Cardiac muscle cell (in vitro differentiated cells and primary cell): ENCODE measurements at places on chromosomes 3 and 15.

- no peak for DNase-seq
Measured at GRCh38 chr3:161316006-161316689, 55.2 kb downstream of the SPTSSB start.

- DNase-seq = no peak
Measured at GRCh38 chr15:66491846-66492245, 5.7 kb downstream of the SNAPC5 start.

DNA sequence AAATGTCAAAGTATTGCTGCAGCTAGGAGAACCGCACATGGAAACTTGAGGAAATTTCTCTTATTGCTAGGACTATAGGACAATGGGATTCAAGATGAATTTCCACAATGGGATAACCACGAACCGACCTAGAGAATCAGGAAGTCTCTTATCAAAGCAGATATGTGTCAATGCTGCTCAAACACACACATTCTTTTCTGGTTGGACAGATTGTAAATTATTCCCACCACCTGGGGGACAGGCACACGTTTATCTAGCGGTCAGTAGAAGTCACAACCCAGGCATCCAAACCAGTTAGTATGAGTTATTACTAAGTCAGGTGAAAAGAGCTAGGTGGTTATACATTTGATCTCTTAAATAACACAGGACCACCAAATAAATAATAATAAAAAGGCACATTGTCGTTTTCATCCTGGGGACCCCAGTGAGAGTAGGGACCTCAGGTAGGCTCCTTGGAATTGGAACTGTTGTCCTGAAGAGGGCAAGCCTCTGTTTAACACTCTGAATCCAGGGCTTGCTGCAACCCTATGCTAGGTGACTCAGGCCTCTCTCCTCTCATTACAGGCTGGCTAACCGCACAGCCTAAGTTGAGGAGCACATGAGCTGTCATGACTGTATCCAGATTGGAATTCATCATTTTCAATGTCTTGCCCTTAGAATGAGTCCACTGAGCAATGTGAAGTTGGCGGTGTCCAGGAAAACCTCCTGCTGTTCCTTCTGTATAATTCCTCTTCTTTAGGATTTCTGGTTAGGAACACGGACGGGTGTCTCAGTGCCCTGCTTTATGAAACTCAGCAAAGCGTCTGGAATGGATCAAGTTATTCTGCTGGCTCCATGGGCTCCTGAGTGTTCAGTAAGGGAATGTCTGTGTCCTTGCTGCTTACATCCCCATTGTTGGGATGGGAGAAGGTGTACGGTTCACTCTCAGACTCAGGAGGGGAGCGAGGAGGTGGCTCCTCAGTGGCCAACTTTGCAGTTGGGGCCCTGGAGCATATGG is 59.0 kb downstream of the CLEC3B start:
- DNase-seq = peak; percentile 80

DNA sequence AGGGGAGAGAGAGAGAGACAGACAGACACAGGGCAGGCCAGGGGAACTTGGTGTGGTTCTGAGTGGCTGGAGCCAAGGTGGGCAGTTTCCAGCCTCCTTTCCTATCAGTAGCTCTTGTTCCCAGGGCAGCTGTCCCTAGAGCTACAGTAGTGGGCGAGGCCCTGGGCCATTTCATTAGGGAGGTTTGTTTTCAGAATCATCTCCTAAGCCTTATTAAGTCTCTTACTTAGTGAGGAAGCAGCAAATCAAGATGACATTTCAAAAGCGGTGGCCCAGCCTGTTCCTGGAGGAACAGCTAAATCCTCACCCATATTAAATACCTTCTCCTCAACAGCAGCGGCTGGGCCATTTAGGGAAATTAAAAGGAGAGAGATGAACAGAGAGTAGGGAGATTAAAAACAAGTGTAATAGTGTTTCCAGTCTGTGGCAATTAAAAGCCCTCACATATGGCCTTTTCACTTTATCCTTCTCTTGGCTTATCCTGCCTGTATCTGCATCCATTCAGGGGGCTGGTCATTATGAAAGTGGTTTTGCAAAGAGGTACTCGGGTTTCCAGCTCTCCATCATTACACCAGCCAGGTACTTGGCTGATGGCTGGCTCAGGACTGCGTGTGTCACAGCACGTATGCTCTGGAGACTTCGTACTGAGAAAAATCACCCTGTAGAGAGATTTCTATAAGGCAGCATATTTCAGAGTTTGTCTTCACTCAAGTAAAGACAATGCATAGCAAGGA is 91.9 kb upstream of the PRR23C start:
- no peak for DNase-seq

DNA sequence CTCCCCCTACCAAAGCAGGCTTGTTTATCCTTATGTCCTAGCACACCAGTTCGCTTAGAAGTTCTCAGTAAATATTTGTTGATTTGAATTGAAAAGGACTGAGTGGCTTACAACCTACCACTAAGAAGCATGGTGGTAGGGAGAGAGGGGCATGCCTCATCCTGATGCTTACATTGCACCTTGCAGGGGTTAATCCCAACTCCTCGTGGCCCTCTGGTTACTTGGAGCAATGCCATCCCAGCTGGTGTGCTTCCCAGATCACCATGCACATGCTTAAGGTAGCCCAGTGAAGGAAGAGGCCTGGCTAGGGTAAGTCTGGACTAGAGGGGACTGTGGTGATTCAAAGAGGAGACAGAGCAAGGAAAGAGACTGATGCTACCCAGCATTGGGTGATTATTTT is 253.3 kb downstream of the CLSTN2 start:
- DNase-seq = no peak

GRCh38 chr3:134795746-134796280 is 753 bp downstream of the EPHB1 start:
- DNase-seq = peak; percentile 35

DNA sequence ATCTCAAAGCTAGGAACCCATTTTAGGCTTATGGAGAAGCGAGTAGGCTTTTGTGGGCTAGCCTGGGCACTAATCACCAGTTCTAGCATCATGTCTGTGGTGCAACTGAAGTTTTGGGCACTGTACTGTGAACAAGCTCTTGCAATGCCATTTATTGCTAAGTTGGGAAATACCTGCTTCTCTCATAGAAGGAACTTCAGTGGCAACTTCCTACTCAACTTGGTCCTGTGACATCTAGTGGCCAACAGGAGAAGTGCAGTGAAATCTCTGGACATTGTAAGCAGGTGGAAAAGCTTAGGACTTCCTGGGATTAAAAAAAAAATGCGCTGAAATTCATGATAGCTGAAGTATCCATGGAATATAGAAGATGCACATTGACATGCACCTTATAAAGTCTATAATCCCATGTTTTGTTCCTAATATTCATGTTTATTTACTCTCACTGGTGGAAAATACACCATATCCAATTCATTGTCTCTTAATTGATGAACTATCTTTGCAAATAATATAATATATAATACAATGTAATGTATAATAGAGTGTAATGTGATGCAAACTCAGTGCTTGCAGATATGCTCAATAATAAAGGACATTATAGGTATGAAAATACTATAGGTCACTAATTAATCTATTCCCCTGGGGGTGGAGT is 6.5 kb upstream of the ALDH1A3 start:
- peak; percentile 81 for DNase-seq

GRCh38 chr15:93462690-93463089 is 373.7 kb upstream of the RGMA start:
- no peak for DNase-seq

DNA sequence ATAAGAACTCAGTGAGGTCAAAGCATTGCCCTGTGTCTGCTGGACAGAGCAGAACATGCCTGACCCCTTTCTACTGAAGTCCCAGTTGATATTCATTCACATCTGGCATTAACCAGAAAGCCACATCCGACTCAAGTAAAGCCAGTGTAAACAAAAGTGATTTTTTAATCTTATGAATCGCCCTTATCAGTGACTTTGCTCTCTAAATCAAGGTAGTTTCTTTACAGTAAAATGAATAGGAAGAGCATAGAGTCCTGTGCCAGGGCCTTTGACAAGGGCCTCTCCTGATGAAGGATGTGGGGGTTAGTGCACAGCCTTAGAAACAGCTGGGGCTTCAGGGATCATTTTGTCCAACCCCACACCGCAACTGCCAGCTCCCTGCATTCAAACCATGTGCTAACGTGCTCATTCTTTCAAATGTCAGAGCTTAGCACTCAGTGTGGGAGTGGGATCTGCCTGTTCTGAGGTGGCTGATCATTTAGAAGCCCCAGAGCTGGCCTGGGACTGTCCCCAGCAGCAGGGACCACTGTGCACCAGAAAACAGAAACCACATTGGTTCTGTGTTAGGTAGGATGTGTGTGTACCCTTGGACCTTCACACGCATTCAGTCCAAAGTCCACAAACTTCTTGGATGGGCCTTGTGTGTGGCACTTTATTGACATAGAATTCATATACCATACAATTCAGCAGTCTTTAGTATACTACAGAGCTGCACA is 55.3 kb downstream of the CCR4 start:
- no peak for DNase-seq

DNA sequence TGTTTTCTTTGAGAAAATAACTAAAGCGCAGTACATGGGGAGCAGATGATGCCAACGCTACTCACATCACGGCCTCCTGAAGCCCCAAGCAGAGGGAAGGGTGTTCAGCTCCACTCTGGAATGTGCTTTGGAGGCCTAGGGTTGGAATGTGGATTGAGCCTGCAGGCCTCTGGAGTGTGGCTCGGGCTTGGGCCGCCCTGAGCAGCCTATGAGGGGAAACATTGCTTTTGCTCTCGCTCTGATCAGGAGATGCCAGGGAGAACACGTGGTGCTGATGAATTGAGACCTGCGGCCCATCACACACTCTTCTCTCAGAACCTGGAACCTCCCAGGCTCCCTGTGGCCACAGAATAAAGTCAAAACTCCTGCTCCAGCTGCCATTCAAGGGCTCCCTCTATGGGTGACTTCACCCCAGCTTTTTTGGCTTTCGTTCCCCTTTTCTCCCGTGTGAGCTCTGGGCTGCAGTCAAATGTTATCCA is 23.3 kb downstream of the CCDC13 start:
- DNase-seq = peak; percentile 40
